ENCODE measurements at places on chromosomes 3 and 15.

GRCh38 chr15:44779761-44780160 is 43.4 kb downstream of the TRIM69 start:
- no peak for DNase-seq

DNA sequence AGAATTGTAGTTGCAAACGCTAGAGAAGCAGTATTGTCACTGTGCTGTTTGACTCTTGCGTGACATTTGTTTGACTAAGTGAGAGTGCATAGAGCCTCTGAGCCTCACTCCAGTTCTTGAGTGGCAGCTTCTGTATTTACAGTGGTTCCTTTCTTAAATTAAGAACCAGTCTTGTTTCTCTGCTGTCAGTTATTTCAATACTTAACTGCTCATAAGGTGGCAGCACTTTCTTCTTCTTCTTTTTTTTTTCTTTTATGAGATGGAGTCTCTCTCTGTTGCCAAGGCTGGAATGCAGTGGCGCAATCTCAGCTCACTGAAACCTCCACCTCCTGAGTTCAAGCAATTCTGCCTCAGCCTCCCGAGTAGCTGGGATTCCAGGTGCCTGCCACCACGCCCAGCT is 372.1 kb downstream of the LPP start:
- DNase-seq = no peak

- no peak for DNase-seq
Measured at GRCh38 chr15:65971741-65971995, 102.4 kb downstream of the RAB11A start.

GRCh38 chr15:70248116-70249025 is 150.7 kb upstream of the TLE3 start:
- DNase-seq = no peak

- DNase-seq = no peak
Measured at GRCh38 chr3:144585953-144586352, 614.3 kb downstream of the DIPK2A start.

GRCh38 chr3:111299192-111299615 is 227.6 kb downstream of the NECTIN3 start:
- DNase-seq = no peak

DNA sequence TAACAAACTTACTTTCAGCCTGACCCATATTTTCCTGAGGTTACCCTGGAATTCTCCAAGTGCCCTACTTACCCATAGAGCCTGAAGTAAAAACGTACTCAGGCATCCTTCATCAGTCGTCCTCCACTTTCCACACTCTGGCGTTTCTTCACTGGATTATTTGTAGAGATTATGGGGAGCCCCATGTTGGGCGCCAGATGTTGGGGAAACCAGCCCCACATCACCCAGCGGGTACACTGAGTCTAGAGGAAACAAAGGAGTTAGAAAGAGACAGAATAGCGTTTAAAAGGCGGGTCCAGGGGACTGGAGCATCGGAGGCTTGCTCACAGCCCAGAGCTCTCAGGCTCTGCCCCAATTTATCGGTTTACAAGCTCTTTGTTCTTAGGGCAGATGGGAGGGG is 9.7 kb upstream of the SLC28A2 start:
- no peak for DNase-seq

DNA sequence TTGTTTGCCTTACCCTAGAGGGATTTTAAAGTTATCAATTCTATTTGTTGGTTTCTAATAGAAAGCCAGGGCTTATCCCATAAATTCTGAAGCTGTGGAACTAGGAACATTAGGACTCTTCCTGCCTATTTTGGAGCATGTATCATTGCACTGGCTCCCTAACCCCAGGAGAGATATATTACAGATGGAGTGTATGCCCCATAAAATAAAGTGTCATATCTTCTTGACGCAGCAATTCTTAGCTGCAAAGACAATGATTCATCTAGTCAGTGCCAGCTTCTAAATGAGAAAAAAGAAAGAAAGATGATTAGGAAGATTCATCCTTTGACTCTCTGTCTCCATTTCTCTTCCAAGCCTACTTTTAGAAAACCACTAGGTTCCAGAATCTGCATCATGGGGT is 74.8 kb upstream of the MAGI1 start:
- DNase-seq = no peak

DNA sequence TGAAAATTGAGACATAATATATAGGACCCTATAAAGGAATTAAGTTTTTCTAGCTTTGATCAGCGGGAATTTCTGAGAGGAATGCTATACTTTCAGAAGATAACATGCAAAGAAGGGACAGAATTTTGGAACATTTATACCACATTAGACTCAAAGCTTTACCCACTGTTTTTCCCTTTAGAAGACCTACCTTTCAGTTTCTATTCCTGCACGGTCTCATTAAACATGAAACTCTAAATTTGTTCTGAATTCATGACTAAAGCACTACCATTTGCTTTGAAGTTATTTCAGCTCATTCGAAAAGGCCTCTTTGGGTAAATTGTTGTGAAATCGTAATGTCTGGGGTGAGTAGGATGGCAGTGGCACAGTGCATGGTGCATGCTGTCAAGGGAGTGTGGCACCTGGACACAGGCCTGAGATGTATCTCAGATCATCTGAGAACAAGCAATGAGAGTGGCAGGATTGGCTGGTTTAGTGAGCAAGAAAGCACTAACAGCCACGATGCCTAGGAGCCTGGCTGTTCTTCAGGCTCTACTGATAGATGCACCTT is 42.5 kb downstream of the CHCHD4 start:
- no peak for DNase-seq

GRCh38 chr3:152376351-152377183 is 107.8 kb downstream of the MBNL1 start:
- no peak for DNase-seq

DNA sequence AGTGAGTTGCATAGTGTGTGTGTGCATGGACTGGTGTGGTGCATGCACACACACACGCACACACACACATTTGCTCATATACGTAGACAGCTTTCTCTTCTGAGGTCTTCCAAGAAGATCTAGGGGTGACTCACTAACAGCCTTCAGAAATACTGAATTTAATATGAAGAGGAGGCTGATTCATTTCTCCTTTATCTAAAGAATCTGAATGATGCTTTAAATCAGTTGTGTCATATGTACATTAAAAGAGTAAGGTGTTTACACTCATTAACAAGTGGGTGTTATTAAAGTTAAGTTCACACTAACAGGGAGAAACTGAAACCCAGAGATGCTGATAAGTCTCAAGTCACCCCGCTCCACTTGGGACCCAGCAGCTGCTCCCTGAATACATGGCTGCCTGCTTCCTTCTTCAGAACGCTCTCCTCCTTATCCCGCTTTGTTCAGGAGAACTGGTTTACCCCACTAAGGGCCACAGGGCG is 22.0 kb downstream of the TMPRSS7 start:
- no peak for DNase-seq

DNA sequence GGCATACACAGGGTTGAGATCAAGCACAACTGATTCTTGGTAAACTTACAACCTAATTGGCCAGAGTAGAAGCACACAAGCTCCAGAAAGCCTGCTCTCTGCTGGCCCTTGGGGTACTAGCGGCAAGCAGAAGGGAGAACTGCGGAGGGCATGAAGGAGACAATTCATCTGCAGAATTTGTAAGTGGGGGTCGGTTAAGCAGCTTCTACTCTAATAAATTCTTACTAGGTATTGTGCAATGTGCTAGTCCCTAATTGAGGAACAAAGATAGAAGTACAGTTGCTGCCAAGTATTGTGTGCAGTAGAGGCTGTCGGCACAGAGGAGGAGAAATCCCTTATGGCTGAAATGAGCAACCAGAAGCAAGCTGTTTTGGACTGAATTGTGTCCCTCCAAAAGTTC is 91.2 kb upstream of the VEPH1 start:
- no peak for DNase-seq

- DNase-seq = no peak
Measured at GRCh38 chr3:127261925-127262324, 25.9 kb downstream of the PRR20G start.

- no peak for DNase-seq
Measured at GRCh38 chr3:195080571-195081151, 190.3 kb downstream of the XXYLT1 start.

DNA sequence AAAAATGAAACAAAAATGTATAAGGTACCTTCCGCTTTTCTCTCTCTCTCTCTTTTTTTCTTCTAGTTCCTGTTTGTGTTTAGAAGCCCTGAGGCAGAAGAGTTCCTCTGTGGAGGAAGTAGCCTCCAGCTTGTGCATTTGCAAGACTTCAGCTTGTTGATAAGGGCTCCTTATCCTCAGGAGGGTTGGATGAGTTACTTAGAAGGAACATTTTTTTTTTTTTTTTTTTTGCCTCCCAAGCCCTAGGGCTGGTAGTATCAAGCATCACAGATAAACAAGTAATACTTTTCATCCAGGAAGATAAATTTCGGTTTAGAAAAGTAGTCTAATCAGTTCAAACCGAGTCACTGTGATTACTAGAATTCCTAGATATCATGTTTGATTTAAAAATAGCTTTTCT is 91.0 kb upstream of the CBLB start:
- DNase-seq = no peak

- DNase-seq = no peak
Measured at GRCh38 chr3:14216257-14217048, 37.8 kb downstream of the LSM3 start.

DNA sequence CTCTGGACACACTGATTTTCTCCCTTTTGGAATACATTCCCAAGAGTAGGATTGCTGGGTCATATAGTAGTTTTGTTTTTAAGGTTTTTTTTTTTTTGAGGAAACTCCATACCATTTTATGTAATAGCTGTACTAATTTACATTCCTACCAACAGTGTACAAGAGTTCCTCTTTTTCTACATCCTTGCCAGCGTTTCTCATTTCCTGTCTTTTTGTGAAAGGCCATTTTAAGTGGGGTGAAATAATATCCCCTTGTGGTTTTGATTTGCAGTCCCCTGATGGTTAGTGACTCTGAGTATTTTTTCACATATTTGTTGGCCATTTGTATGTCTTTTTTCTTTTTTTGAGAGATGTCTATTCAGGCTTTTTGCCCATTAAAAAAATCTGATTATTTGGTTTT is 1205.5 kb downstream of the ROBO1 start:
- no peak for DNase-seq

- no peak for DNase-seq
Measured at GRCh38 chr3:139225548-139225947, 118.3 kb upstream of the MRPS22 start.

DNA sequence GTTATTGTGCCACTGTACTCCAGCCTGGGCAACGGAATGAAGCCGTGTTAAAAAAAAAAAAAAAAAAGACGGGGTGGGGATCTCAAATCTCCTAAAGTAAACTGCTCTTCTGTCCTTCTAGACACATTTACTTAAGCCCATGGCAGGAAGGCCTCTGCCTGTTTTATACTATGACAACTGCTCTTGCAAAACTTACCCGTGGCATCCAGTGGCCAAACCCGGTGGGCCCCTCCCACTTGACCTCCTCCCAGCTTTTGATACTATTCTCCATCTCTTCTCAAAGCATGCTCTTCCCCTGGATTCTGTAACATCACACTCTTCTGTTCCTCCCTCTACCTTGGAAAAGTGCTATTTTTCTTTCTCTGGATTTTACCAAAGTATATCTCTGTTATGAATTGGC is 112.2 kb downstream of the RFTN1 start:
- DNase-seq = no peak

GRCh38 chr3:159910991-159911663 is 77.5 kb upstream of the IL12A start:
- no peak for DNase-seq

GRCh38 chr15:96766366-96766765 is 435.9 kb downstream of the NR2F2 start:
- DNase-seq = no peak

GRCh38 chr3:24520101-24520495 is 25.4 kb upstream of the THRB start:
- no peak for DNase-seq

GRCh38 chr3:177333533-177334520 is 136.5 kb upstream of the TBL1XR1 start:
- DNase-seq = no peak

GRCh38 chr15:99963096-99963825 is 230.0 kb upstream of the LYSMD4 start:
- no peak for DNase-seq

- DNase-seq = no peak
Measured at GRCh38 chr15:37698679-37699078, 235.8 kb upstream of the TMCO5A start.

DNA sequence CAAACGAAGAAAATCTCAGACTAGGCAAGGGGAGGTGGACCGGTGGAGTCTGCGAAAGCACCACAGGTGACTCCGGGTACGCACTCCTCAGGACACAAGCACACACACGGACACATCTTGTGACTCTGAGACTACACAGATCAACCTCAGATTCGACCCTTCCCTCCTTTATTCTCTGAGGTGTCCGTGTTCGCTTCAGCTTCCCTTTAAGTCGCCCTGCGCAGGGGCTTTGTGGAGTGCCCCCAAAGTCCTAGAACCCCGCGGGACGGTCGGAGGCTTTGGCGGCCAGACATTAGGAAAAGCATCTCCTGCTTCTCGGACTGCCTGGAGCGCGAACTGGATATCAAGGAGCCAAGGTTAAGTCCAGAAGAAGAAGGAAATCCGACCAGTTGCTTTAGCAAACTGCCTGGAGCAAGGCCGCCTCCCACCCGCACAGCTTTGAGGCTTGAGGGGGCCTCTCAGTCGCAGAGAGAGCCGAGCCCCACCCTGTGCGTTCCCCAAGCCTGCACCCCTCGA is 730 bp downstream of the DGKG start:
- no peak for DNase-seq

DNA sequence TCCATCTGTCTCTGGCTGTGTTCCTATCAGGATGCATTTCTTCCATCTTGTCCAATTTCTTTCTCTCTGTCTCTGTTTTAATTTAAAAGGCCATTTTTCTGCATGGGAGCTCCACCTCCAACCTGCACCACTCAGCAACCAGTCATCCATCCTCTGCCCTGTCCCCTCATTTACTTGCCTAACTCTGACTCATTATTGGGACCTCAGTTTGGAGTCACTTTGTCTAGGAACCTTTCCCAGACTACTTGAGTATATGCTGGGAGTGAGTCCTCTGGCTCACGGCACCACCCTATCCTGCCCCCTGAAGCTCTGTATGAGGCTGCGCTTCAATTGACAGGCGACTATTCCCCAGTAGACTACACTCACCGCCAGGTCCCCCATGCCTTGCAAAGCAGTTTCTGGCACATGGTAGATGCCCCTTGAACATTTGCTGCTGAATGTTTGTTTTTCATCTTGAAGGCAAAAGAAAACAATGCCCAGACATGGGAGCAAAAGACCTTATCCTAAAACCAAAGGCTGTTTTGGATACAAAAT is 513.3 kb upstream of the CFAP20DC start:
- DNase-seq = no peak

- DNase-seq = no peak
Measured at GRCh38 chr3:29587340-29587739, 306.5 kb downstream of the RBMS3 start.

- DNase-seq = no peak
Measured at GRCh38 chr15:39497759-39498565, 82.9 kb upstream of the THBS1 start.

DNA sequence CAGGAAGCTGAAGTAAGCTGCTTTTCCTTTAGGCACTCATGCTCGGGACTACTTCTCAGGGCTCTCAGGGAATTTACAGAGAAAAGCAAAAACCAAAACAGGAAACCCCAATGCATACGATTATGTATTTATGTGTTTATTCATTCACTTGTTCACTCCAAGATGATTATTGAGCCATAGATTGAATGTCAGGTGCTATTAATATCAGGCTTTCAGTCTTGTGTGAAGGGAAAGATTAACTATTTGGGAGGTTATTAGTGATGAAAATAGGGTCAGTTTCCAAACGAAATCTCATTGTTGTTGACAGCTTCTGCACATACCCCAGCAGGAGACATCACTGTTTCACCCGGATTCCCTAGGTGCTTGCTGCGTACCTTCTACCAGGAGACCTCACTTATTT is 135.8 kb downstream of the NEK11 start:
- no peak for DNase-seq

All from naive thymus-derived CD4-positive, alpha-beta T cell (primary cell).